ENCODE measurements at places on chromosomes 2 and 18.

- DNase-seq = no peak
These were observed 34.7 kb upstream of the MAP2 start for GRCh38 chr2:209389171-209389618.

DNA sequence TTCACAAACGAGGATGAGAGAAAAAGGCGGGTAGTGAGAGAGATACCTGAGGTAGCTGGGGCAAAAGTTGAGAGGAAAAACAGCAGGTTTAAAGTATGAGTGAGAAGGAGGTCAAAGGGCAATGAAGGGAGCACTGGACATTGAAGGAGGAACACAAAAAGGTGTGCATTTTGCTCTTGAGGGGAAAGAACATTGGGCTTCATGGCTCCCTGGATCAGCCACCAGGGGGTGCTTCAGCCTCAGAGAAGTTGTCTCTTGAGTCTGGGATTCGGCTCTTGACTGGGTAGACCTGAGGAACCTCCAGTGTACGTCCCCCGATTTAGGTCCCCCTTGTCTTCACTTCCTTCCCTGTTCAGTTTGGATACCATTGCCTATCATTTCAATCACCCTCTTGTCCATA, 128.5 kb downstream of the RAPGEF4 start:
- no peak for DNase-seq

DNA sequence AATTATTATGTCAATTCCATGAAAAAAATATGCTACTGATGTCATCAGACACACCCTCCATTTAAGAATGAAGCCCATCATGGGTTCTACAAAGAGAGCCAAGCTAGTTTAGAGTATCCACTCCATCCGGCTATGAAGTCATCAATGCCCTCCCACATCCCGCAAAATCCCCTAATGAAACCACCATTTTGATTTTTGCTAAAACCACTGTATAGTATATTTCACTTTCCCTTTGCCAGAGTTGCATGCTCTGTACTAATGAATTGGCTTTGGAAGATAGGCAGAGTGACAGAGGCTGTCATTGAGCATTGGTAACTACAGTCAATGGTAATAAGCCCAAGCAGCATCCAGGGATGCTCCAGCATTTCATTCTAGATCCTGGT, 118.6 kb downstream of the ANKRD44 start:
- peak; percentile 60 for DNase-seq

DNA sequence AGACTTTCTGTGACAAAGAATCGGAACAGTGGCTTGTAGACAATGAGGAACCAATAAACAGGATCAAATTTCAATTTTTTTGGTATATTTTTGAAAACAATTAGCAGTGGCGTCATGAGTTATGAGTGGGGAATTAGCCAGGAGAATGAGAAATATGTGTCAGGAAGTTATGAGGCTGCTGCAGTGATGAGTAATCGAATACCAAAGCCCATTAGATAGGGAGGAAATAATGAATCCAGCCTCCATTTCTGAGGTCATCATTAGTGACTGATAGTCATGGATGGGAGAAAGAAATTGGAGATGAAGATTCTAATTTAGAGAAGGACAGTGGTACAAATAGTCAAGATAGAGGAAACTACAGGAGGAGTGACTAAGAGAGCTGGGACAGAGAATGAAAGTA, 673.1 kb upstream of the VRK2 start:
- no peak for DNase-seq

DNA sequence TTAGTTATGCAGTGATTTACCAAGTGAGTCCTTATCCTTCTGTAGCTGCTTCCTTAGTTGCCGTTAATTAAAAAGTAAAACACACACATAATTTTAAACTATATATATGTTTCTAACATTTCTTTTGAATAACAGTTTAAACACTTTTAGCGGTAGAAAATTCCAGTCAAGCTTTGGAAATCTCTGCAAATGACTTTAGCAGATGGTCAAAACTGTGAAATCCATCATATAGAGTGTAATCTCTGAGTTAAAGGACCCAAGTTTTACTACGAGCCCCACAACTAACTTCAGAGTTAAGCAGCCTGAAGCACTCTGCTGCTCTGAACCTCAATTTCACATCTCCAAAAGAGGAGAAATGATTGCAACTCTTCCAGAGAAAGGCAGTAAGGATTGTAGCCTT, 96.2 kb downstream of the FTCDNL1 start:
- DNase-seq = no peak

DNA sequence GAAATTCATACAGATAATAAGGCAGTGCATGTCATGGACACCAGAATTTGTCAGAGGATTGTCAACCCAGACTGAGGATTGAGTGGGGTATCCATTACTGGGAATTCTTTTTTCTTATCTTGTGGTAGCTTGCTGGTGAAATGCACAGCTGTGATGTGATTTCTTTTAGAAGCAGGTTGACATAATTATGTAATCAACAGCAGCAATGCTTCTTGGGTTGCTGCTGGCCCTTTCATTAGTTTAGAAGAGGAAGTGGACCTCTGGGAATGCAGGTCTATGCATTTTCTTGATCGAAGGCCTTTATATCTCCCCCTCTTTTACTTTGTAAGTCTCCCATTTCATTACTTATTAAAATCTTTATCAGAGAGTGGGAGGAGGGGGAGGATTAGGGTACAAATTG, 319.9 kb downstream of the AGPS start:
- DNase-seq = no peak

DNA sequence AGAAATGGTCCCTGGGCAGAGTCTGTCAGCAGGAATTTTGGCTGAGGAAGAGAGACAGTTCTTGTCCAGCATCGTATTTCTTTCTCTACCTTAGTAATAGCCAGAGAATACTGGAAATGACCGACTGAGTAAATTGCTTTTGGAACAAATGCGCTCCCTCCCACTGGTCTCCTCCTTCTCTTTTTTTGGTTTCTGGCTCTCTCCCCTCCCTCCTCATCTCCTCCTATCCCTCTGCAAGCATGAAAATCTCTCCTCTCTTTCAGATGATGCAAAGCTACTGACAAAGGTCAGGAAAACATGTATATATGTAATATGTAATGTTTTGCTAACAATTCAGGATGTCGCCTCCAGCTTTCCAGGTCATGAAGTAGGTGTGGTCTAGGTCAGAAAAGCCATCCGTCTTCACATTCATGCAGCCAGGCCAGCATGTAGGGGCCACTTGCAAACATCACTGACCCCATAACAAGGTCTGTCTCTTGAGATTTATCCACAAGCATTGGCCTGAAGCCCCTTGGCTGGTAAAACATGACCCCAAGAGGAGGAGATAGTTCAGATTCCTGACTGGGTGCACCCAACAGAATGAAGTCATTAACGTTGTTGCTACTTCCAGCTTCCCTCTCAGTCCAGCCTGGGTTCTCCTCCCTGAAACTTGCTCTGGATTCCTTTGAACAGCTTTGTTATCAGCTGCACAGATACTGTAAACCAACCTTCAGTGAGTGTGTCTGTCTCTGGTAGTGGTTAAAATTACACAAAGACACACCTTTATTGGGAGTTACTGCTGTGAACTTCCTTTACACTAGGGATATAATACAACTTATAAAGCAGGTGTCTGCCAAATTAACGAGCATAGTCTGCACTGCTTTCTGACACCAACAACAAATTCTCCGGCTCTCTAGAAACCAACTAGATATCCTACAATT, 864.4 kb upstream of the KLHL29 start:
- DNase-seq = no peak

Measured in T-helper 22 cell (primary cell).